Activated T-helper 2 cell treated with anti-CD3 and anti-CD28 coated beads, Interferon-gamma antibody, Interleukin-2, Interleukin-4, amounts not matched to agents 10 μg/mL and 5 μg/mL and 100 μg/mL, durations not matched to agents 14 hours and 24 hours and 36 hours (primary cell): ENCODE measurements at places on chromosomes 5 and 9. TPM values are rescaled to one million over a fixed set of nuclear protein-coding genes. Genes with fewer than 3 reads are reported as not detected.

INVS gene
- 18.8 and 20.5 TPM in 2 replicates for total RNA-seq

FRRS1L gene
- total RNA-seq, result not detected in 2 replicates

CD180 gene
- 0.02 TPM in 2 replicates for total RNA-seq

ELOVL7 gene
- 0.68 and 0.90 TPM in 2 replicates for total RNA-seq

DNA sequence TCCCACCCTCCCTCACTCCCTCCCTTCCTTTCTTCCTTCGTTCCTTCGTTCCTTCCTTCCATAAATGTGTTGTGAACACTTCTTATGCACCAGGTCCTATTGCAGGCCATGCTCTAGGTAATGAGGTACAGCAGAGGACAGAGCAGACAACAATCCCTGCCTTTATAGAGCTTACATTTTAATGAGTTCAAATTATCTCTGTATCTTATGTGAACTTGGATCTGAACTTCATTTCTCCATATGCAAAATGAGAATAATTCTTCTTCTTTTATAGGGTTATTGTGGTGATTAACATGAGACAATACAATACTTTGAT, 37.2 kb downstream of the SLC27A6 start:
- H3K4me3 ChIP-seq, result no peak overlapping the region
- H3K4me1 ChIP-seq, result no peaks in the 10 kb centered on the region
- H3K27ac ChIP-seq, result no peak overlapping the region
- no peaks in the 10 kb centered on the region for H3K36me3 ChIP-seq

DNA sequence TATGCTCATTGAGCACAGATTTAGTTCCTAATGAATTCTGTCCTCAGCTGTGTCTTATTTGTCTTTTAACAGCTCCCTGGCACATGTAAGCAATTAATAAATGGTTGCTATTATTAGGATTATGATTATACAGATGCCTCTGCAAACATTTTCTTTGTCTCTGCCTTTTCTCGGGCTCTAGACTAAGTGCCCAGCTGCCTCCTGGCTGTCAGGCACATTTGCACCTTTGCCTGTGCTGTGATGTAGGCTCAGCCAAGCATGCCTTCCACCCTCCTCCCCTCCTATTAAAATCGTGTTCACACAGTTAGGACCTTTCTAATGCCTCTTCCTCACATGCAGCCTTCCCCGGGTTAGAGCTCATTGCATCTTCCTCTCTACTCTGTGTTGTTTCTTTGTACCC, 25.7 kb downstream of the NPR3 start:
- no peak overlapping the region for H3K27ac ChIP-seq
- no peak for DNase-seq
- H3K4me3 ChIP-seq, result no peak overlapping the region
- H3K4me1 ChIP-seq, result no peaks in the 10 kb centered on the region
- H3K36me3 ChIP-seq, result no peaks in the 10 kb centered on the region

GOLM1 gene
- 7.9 and 11.5 TPM in 2 replicates for total RNA-seq

- H3K4me3 ChIP-seq, result no peak overlapping the region
- DNase-seq, result no peak
- no peak overlapping the region for H3K27ac ChIP-seq
- peaks cover 11% of the 10 kb centered on the region for H3K4me1 ChIP-seq
- H3K36me3 ChIP-seq, result no peaks in the 10 kb centered on the region
Observed at GRCh38 chr5:172447646-172448365, 6.5 kb downstream of the SH3PXD2B start.

GRCh38 chr5:79181419-79182022, 54.4 kb upstream of the JMY start:
- H3K4me1 ChIP-seq, result peaks cover 1% of the 10 kb centered on the region
- no peak overlapping the region for H3K27ac ChIP-seq
- H3K4me3 ChIP-seq, result no peak overlapping the region

DNA sequence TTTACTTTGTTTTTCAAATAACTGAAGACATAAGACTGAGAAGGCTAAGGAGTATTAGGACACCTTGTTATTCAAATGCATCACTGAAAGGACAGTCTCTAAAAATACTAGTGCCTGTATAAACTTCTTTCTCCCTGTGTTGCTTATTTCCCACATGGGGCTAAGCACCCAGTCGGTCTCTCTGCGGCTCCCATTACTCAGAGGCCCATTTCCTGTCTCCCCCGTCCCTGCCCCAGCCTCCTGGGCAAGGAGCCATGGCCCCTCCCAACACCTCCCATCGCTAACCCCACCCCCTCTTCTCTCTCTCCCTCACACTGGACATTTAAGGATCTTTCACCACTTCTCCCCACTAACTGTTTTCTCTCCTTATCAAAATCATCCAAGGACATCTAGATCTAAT, 81.9 kb downstream of the EBF1 start:
- H3K4me1 ChIP-seq, result peaks cover 3% of the 10 kb centered on the region
- no peaks in the 10 kb centered on the region for H3K36me3 ChIP-seq
- no peaks in the 10 kb centered on the region for H3K27me3 ChIP-seq
- H3K4me3 ChIP-seq, result no peak overlapping the region
- DNase-seq, result no peak
- H3K27ac ChIP-seq, result no peak overlapping the region

GRCh38 chr9:114899995-114900394, 30.4 kb downstream of the TNFSF8 start:
- H3K27me3 ChIP-seq, result no peaks in the 10 kb centered on the region
- DNase-seq, result no peak
- H3K4me1 ChIP-seq, result peaks cover 55% of the 10 kb centered on the region
- H3K36me3 ChIP-seq, result peaks cover 15% of the 10 kb centered on the region
- H3K4me3 ChIP-seq, result no peak overlapping the region
- H3K27ac ChIP-seq, result no peak overlapping the region

COL27A1 gene
- total RNA-seq, result 3.7 and 4.1 TPM in 2 replicates

DNA sequence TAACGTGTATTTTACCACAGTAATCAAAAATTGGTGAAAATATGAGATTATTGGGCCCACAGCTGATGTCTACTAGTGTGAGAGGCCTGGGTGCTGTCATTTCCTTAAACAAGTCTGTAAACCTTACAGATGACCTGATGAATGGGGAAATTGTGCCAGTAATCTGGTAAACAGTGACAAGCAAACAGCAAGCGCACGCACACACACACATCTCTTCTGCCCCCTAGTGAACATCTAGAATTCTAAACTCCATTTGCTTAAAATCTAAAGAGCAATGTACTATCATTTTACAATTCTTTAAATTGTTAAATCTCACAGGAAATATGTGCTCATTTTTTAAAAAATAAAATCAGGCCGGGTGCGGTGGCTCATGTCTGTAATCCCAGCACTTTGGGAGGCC, 7.5 kb upstream of the RAPGEF1 start:
- peaks cover 34% of the 10 kb centered on the region for H3K4me1 ChIP-seq
- H3K27ac ChIP-seq, result no peak overlapping the region
- peaks cover under 1% of the 10 kb centered on the region for H3K27me3 ChIP-seq
- no peak overlapping the region for H3K4me3 ChIP-seq

DNA sequence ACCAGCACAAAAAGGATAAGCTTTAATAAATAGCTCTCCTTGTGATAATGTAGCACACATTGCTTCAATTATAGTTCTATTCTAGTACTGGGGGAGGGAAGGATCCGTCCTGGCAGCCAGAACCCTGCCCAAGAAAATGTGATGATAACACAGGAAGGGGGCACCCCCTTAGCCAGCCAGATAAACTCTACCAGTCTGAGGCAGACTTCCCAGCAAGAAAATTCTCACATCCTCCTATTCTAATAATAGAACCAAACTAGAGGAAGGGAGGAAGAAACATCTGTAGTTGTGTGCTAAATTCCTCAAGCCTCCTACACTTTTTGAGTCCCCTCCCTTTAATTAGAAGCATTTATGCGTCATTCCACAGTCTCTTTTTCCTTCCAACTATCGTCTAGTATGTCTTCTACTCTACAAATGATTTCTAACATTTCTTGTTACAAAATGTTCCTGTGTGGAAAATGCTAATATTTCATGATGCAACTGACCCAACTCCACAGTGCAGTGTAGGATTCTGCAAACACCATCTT, 261.0 kb downstream of the SEMA5A start:
- H3K36me3 ChIP-seq, result no peaks in the 10 kb centered on the region
- H3K4me3 ChIP-seq, result no peak overlapping the region
- H3K4me1 ChIP-seq, result no peaks in the 10 kb centered on the region
- no peak overlapping the region for H3K27ac ChIP-seq
- no peaks in the 10 kb centered on the region for H3K27me3 ChIP-seq

DNA sequence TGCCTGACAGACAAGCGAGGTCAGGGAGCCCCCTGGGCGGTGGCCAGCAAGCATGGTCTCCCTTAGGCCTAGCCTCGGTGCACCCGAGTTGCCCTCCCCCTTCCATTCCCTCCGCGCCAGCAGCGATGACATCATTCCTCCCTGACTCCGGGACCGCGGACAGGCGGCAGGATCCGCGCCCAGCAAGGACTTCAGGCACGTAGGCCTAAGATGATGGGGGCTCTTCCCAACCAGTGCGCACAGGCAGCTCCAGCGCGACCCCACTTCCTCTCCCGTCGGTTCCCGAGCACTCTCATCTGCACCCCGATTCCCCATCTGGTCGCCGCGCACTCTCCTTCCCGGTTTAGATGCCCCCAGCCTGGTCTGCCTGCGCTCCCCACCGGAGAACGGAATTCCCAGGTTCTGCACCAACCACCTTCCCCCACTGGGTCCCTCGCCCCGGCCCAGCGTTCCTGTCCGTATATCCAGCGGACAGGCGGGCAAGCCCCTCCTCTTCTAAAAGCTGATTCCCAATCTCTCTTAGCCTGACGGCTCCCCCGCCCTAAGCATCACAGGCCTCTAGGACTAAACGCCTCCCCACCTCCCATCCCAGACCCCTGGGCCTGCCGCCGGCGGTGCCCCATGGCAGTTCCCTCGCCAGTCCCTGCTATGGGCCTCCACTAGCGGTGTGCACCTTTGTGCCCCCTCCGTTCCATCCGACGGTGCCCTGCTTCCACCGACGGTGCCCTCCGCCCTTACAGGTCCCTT, 931 bp downstream of the FAM219A start:
- peak overlapping the region; percentile 88 for H3K4me3 ChIP-seq
- no peak for DNase-seq
- peak overlapping the region; percentile 53 for H3K27ac ChIP-seq

- DNase-seq, result peak; percentile 70
- H3K36me3 ChIP-seq, result peaks cover 20% of the 10 kb centered on the region
- H3K27me3 ChIP-seq, result no peaks in the 10 kb centered on the region
- peak overlapping the region; percentile 68 for H3K27ac ChIP-seq
Observed at GRCh38 chr5:157651623-157652376, 438 bp downstream of the SOX30 start.

DNA sequence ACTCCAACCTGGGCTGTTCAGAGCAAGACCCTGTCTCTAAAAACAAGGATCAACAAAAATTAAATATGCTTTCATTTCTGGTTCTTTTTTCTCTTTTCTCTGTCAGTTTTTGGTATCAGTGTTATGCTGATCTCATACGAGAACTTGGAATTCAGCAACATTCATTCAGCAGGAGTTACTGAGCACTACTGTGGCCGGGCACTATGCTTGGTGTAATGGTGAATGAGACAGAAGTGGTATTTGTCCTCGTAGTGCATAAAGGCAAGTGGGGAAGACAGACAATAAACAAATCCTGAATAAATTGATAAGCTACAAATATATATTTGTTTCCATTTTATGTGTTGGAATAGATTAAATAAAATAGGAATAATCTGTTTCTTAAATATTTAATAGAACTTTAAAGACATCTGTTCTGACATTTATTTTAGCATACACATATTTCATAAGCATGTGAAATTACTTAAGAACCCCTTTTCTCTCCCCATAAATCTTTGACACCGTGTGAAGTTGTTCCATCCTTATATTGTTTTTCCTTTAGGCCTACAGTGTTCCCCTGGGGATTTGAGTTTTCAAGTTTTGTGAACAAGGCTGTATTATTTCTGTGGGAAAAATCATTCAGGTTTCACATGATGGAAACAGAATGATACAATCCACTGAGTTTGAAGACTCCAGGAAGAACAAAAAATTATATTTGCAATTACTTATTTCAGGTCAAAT, 24.6 kb downstream of the UBAP1 start:
- no peak overlapping the region for H3K4me3 ChIP-seq
- H3K27ac ChIP-seq, result no peak overlapping the region
- H3K36me3 ChIP-seq, result peaks cover 17% of the 10 kb centered on the region
- no peaks in the 10 kb centered on the region for H3K4me1 ChIP-seq

SPAAR gene
- total RNA-seq, result not detected in 2 replicates

GRCh38 chr9:22817181-22817580, 370.6 kb downstream of the DMRTA1 start:
- no peak for DNase-seq
- H3K36me3 ChIP-seq, result no peaks in the 10 kb centered on the region
- H3K27me3 ChIP-seq, result no peaks in the 10 kb centered on the region
- no peak overlapping the region for H3K4me3 ChIP-seq
- H3K27ac ChIP-seq, result no peak overlapping the region

DNA sequence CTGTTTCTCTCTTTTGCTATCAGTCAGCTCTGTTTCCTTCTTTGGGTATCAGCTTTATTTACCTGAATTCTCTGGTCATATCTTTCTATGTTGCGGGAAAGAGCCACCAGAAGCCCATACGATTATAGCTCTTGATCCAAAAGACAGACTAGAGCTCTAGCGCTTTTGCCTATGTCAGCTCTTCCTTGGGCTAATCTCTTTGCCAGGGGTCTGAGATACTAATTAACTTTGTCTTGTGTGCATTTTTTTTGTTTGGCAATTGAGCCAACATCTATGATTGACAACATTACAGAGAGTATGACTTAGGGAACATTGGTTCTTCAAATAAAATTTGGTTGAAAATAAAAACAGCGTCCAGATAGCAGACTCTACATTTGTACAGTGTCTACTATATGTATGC, 603.0 kb downstream of the KCTD16 start:
- no peak overlapping the region for H3K27ac ChIP-seq
- H3K4me1 ChIP-seq, result no peaks in the 10 kb centered on the region
- DNase-seq, result no peak
- no peak overlapping the region for H3K4me3 ChIP-seq
- H3K27me3 ChIP-seq, result no peaks in the 10 kb centered on the region
- no peaks in the 10 kb centered on the region for H3K36me3 ChIP-seq

SEMA4D gene
- 317 and 330 TPM in 2 replicates for total RNA-seq

DNA sequence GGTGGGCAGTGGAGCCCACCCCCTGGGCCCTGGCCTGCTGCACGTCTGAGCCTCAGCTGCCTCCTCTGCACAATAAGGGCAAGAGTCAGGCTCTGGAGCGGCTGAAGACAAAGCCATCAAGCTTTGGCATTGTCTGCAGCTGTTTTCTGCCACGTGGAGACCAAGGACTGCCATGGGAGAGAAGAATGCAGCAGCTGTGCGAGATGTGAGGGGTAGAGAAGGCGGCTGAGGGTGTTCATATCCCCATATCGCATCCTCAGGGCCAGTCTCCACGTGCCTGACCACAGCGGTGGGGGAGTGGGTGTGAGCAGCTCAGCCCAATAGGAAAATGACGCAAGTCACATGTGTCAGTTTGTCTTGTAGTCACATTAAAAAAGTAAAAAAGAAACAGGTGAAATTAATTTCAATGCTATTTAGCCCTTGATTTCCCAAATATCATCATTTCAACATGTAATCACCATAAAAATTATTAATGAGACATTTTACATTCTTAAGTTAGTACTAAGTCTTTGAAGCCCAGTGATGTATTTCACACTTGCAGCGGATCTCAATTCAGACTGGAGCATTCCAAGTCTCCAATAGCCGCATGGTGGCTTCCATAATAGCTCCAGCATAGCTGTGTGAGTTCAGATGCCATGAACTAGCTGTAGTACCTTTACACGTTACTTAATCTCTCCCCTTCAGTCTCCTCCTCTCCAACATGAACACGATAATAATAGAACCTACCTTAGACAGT, 6.6 kb downstream of the C1QTNF2 start:
- no peak overlapping the region for H3K4me3 ChIP-seq
- no peaks in the 10 kb centered on the region for H3K36me3 ChIP-seq
- peaks cover 22% of the 10 kb centered on the region for H3K27me3 ChIP-seq
- H3K4me1 ChIP-seq, result no peaks in the 10 kb centered on the region

NUTM2F gene
- total RNA-seq, result not detected in 2 replicates

GRCh38 chr5:137751869-137752491, 2.2 kb downstream of the HNRNPA0 start:
- peak overlapping the region; percentile 100 for H3K27ac ChIP-seq
- peaks cover 45% of the 10 kb centered on the region for H3K36me3 ChIP-seq
- DNase-seq, result no peak
